ENCODE measurements at places on chromosomes 4 and X.

- no peak for DNase-seq
Measured at GRCh38 chrX:135087867-135088266, 32.5 kb downstream of the ETDB start.

DNA sequence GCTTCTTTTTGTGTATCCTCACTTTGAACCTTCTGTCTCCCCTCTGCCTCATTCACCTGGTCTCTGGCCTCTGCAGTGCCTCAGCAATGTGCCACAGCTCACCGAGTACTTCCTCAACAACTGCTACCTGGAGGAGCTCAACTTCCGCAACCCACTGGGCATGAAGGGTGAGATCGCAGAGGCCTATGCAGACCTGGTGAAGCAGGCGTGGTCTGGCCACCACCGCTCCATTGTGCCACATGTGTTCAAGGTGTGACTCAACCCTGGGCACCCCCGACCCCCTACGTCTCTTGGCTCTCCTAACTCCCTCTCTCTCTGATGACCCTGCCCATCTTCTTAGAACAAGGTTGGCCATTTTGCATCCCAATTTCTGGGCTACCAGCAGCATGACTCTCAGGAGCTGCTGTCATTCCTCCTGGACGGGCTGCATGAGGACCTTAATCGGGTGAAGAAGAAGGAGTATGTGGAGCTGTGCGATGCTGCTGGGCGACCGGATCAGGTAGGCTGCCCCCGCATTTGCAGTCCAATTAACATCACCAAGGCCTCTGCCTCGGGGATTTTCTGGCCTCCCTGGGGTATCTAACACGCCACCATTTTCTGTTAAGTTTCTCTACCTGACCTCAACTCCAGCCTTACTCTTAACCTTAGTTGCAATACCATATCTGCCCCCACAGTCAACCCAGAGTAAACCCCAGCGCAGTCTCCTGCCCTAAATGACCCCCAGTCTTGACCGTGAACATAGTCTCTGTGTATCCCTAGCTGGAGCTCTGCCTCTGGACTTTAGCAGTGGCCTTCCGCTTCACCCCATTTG, 8.6 kb downstream of the USP11 start:
- no peak for DNase-seq

- no peak for DNase-seq
Measured at GRCh38 chr4:158314756-158315487, 104.6 kb downstream of the TMEM144 start.

DNA sequence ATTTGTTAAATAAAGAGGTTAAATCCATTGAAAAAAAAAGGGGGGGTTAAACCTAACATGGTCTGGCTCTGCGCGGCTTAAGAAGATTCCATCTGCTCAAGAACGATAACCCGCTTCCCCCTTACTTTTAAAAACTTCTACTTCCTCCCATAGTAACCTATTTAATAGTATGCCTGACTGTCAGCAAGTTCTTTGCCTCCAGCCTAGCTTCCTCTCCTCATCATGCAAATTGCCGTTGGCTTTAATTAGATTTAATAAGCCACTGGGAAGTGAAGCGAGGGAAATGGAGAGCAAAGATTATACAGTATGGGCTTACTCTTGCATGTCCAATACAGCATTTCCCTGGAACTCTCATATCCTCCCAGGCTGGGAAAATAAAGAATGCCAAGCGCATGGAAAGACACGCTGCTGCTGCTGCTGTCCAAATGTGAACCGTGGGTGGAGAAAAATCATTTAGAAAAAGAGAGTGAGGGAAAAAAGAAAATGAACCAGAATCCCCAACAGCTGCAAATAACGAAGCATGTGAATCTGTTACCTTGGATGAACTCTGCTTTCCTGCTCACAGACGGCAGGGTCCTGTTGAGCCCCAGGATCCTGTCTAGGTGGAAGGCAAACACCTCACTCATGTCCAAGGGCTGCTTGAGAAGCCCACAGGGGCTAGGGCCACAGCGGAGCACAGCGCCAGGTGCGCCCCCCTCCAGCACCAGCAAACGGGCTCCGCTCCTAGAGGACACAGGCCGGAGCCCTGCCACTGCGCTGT, 2.7 kb downstream of the GASK1B start:
- DNase-seq: no peak

GRCh38 chr4:24368801-24369200, 215.6 kb downstream of the DHX15 start:
- DNase-seq: no peak

GRCh38 chrX:135985973-135986310, 707 bp downstream of the SLC9A6 start:
- DNase-seq: no peak

DNA sequence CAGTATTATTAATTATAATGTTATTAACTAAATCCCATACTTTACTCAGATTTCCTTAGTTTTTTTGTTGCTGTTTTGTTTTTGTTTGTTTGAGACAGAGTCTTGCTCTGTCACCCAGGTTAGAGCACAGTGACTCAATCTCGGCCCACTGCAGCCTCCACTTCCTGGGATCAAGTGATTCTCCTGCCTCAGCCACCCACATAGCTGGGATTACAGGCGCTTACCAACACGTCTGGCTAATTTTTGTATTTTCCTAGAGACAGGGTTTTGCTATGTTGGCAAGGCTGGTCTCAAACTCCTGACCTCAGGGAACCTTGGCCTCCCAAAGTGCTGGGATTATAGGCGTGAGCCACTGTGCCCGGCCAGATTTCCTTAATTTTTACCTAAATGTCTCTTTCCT, 72.2 kb downstream of the ANAPC4 start:
- no peak for DNase-seq

DNA sequence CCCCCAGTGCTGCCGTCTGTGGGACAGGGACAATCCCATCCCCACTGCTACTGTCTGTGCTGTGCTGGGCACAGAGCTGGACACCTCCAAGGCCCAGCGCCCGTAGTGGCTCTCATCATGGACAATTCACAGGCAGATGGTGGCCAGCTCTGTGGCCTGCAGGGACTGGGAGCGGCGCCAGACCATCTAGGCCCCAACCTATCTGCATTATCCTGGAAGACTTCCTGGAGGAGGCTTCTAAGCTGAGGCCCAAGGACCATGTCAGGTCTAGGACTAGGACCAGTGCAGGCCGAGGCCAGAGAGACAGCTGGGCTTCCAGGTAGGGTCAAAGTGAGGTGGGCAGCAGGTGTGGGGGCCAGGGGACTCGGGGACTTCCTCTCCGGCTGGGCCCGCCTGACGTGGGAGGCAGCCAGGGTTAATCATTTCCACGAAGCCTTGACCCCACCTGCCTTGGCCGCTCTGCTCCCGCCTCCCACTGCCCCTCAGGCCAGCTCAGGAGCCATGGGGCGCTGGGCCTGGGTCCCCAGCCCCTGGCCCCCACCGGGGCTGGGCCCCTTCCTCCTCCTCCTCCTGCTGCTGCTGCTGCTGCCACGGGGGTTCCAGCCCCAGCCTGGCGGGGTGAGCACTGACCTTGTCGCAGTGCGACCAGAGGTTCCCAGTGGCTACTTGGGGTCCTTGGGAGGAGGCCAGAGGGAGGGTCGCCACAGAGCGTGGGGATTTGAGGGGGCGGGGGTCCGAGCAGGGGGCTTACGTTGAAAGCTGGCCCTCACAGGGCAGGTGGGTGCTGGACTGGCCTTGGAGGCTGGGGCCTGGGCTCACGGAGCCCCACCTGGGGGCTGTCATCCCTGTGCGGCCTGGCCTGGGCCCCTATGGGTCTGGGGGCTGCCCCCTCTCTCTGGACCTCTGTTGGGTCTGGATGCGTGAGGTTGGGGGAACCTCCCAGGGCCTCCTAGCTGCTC, at the start of gene HGFAC:
Gene HGFAC (plus strand): TSS at position 468 of the 959 bp plus-strand sequence. CDS start 34 bp downstream, at position 502.
- no peak for DNase-seq

GRCh38 chr4:48958582-48958981, 27.5 kb upstream of the CWH43 start:
- no peak for DNase-seq

DNA sequence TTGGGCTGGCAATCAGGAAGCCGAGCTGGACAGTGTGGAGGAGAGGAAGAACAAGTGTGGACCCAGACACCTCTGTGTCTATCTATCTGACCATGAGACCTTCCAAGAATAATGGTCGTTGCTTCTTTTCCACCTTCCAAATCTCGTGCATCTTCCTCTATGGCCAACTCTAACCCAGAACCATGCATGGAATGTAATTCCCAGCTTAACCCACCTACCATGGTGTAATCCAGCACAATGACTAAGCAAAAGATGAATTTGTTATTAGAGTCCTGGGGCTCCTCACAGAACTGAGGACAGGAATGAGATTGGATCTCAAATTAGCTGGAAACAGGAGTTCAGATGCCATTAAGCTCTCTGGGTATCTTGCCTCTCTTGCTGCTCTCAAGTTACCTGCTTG, 17.4 kb upstream of the TMEM184C start:
- no peak for DNase-seq

DNA sequence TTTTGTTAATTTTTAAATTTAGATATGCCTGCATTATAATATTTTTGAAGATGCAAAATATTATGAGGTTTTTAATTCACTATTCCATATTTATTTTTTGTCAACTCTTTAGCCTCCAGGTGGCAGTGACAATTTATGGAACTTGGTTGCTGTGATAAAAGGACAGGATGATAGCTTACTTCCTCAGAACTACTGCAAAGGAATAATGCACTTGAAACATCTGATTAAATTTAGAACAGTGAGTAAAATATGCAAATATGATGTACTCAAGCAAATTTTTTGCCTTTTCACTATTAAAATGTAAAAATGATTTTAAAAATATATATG, 45.1 kb downstream of the SPATA4 start:
- no peak for DNase-seq

GRCh38 chr4:15365641-15366040, 62.2 kb upstream of the C1QTNF7 start:
- no peak for DNase-seq

GRCh38 chr4:47483745-47484144, 1.3 kb upstream of the ATP10D start:
- DNase-seq: no peak

DNA sequence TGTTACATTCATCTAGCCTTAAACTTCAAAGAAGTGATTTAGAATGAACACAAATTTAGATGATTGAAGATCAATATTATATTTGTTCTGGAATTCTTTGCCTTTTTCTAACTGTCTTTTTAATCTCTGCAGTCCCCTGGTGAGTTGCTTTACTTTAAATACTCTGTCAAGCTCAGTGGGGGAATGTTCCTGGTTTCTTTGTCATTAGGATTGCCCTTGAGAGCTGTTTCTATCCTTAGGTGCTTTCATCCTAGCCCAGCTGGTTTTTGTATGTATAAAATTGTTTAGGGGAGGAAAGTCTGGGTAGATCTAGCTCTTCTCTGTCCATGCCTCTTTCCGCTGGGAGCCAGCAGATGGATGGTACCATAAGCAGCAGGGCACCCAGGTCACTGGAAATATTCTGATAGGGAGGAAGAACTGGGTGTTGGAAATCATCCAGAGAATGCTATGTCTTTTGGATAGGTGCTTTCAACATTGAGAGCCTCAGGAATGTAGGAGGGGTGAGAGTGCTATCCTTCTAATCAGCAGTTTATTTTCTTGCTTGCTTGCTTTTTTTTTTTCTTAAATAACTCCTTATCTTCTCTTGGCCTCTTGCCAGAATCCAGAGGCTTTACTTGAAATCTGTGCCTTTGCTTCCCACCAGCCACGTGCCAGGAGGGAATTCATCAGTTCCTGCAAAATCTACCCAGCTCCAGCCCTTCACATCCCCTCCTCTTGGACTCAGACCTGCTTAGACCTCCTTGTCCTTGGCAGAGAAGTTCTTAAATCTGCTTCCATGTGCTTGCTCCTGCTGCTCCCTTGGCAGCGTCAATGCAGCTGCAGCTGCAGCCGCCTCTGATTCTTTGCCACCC, 215.3 kb upstream of the ANXA3 start:
- no peak for DNase-seq

DNA sequence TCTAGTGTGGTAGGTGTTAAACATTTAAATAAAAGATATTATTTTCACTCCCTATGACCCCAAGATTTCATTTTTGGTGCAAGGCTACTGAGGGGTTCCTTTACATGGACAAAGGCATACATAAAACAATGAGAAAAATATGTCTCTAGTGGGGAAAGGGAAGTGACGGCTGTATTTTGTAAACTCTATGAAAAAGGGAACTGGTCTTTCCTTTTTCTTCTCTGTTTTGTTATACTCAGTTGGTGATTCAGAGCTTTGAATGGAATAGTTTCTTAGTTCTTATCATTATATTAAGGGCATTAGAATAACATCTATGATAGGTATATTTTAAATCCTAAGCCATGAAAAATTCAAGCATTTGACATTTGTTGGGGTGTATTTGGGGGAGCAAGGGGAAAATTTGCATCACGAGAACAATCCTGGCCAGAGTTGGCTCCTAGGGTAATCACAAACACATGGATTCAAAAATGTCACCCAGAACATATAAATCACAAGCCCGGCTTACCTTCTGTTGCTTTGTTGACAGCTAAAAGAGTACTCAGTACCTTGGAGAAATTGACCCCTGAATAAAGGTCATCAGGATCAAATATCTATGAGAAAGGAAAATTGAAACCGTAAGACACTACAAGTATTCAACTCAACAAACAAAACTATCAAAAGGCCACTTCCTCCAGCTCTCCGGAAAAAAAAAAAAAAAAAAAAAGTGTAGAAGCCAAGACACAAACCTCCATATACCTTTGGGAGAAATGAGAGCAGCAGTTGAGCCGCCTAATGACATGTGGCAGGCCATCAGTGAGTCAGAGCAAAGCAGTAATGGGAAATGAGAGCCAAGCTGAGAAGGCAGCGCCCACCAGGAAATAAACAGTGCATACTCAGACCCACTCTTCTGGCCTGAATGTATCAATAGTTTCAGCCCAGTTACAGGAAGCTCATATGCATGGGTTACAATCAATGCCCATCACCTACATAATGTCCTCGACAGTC, 33.4 kb downstream of the ARHGEF6 start:
- DNase-seq: no peak

DNA sequence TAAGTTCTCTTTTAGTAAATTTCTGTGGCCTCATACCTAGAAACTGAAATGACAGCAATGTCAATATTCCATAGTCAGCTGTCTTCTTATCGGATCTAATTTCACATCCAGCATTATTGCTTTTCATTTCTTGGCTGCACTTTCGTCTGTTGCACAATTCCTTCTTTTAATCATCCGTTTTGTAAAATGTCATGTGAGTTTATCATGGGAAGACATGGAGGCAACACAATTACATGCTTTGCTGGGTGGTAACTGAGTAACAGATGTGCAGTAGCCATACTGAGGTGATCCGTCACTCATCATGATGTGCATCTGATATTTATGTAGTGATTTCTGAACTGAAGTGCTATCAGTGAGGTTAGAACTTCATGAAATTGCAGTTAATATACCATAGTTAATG, 68.3 kb upstream of the SLC7A11 start:
- DNase-seq: no peak

- DNase-seq: no peak
Measured at GRCh38 chrX:51476930-51477329, 19.5 kb downstream of the NUDT11 start.
